ENCODE measurements at places on chromosomes 4 and X.

DNA sequence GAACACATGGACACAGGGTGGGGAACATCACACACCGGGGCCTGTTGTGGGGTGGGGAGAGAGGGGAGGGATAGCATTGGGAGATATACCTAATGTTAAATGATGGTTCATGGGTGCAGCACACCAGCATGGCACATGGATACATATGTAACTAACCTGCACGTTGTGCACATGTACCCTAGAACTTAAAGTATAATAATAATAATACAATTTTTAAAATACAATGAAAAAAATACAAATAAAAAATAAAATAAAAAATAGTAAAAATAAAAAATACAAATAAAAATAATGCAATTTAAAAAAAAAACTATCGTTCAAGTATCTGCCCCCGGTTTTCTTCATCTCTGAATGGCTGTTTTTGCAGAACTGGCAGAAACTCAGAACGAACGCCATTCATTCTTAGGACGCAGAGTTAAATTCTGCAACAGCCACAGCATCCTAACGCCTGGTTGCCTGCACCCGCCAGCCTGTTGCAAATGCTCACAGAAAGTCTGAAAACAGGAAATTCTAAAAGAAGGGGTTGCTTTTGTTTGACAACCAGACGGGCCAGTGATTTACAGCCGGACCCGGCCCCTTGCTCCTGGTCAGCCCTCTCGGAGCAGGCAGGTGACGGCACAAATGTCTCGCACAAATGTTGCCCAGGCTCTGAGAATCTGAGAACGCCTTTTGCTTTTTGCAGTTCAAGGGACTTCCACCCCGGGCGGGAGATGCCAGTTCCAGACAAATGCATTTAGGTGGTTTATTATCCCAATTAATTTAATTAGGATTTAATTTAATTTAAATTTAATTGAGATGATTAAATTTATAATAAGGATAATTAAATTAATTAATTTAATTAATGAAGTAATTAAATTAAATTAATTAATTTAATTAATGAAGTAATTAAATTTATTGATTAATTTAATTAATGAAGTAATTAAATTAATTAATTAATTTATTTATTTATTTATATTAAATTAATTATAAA, 47.8 kb downstream of the CRLF2 start:
- DNase-seq, result no peak

DNA sequence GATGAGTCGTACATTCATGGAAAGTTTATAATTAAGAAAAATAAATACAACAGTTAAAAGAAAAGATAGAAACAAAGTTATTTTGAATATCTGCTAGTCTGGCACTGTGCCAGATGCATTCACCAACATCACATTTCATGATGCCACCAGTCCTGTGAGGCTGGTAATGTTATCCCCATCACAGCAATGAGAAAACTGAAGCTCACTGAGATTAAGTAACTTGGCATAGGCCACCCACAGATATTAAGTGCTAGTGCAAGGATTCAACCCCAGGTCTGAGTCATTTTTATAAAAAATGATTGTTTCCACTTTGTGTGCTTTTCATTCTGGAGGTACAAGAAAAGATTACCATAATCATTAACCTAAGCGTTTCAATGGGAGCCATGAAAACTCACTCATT, 65.0 kb upstream of the IL15 start:
- no peak for DNase-seq

- DNase-seq, result no peak
Observed at GRCh38 chrX:151929126-151929525, 16.4 kb downstream of the MAGEA4 start.

DNA sequence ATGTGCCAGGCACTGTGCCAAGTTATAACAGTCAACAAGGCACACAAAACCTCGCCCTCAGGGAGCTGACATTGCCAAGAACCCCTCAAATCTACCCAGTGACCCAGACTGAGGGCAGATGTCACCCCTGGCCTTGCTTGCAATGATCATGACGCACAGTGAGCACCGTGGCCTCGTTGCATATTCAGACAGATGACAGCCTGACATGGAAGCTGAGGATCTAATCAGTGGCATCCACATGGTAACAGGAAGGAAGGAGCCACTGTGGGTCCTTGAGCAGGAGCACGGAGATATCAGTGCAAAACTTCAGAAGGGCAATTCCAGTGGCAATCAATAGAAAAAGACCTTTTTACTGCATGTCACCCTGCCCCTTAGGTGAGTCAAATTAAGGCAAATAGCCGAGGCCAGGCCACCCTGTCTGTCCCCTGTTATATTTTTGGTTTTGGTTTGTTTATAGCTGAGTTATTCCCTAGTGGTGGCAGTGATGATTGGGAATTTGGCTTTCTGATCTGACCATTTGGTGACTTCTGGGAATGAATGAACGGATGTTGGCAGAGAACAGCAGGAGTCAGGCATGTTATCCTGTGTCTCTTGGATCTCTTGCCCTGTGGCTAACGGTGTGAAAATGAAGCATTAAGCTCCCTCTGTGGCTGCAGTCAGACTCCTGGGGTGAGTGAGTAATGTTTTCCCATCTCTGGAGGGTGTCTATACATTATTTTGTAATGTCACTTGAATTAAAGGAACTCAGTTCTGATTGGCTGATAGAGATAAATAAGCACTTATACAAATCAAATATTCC, 20.4 kb downstream of the WDR13 start:
- DNase-seq, result no peak

DNA sequence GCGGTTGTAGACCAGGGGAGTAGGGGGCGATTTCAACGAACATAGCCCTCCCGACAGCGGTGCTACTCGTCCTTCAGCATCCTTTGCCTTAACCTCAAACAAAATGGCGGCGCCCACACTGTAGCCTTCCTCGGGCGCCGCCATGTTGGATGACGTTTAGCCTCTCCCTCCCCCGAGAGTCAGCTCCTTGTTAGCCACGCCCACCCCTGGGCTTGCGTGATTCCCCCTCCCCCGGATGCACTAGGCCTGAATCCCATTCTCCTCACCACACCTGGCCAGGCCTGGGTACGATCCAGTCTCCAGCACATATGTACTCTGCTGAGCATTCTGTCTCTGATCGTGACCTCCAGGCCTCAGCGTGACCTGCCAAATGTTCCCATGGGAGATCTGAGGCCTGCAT, 49.0 kb upstream of the ZNF157 start:
- no peak for DNase-seq

- DNase-seq, result no peak
Observed at GRCh38 chr4:181507938-181508337, 735.3 kb upstream of the TENM3 start.

- no peak for DNase-seq
Observed at GRCh38 chrX:19875050-19875431, 12.4 kb downstream of the SH3KBP1 start.

DNA sequence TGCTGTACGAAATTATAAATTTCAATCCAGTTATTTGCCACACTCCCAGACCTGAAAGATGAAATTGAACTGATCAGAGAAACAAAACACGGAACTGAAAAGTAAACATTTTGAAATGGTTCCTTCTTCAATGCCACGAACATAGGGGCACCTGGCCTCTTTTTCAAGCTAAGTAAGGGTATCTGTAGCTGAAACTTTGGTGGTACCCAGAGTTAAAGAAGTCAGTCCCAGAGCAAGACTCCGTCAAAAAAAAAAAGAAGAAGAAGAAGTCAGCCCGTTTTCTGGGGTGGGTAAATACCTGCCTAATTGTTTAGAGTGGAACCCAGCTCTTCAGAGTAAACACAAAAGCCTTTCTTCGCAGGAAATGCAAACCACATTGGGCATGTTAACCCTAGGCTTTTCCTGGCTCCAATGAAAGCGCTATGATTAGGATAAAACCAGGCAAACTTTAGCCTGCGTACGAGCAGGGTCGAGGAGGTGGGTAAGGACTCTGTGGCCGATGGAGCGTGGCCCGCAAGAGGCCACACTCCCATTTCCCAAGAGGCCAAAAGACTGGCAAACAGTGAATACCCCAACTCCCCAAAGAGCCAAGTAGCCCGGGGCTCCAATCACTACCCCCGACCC, 1.3 kb downstream of the ANTXR2 start:
- DNase-seq, result no peak

GRCh38 chrX:122913134-122913533, 270.9 kb upstream of the GRIA3 start:
- no peak for DNase-seq

GRCh38 chr4:74016068-74016467, 17.6 kb upstream of the CXCL5 start:
- DNase-seq, result no peak

DNA sequence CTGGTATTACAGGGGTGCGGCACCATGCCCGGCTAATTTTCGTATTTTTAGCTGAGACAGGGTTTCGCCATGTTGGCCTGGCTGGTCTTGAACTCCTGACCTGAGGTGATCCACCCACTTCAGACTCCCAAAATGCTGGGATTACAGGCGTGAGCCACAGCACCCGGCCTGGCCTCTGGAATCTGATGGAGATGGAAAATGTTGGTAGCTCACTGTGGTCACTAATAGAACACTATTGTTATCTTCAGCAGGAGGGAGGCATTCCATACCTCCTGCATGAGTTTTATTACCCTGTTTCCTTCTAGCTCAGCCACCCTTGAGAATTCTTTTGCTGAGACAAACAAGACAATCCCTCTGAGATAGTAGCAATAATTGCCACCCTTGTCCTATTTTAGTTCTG, 105.0 kb downstream of the SHROOM3 start:
- DNase-seq, result no peak

DNA sequence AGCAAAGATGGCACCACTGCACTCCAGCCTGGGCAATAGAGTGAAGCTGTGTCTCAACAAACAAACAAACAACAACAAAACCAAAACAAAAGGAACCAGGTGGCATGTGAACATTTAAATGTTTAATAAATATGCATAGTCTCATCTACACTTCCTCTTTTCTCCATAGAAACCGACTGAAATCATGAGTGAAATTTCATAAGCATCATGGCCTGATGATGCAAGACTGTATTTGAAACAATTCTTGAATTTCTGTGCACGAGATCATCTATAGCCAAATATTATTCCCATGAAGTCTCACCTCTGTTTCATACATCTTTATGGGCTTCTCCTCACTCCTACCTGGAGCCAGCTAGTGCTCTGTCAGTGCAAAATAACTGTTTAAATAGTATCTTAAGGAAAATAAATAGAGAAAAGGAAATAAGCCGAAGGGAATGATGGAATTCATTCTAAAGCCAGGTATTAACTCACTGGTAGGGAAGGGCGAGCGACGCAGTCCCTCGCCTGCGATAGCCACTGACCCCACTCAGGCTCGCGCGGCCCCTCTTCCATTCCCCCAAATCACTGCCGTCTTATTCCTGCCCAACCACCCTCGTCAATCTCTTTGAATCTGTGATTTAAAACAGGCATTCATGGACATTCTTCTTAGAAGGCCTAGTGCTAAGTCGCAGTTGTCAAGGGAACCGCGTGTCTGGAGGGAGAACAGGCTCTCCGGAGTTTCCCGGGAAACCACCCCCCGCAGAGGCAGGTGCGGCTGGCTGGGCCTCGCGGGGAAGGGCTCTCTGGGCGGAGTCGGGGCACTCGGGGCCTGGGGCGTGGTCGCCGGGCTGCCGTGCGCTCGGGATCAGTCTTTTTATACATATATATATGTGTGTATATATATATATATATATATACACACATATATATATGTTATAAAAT, 52.4 kb upstream of the TRIM2 start:
- DNase-seq, result no peak

GRCh38 chr4:14452764-14453163, 549.5 kb upstream of the CPEB2 start:
- no peak for DNase-seq

DNA sequence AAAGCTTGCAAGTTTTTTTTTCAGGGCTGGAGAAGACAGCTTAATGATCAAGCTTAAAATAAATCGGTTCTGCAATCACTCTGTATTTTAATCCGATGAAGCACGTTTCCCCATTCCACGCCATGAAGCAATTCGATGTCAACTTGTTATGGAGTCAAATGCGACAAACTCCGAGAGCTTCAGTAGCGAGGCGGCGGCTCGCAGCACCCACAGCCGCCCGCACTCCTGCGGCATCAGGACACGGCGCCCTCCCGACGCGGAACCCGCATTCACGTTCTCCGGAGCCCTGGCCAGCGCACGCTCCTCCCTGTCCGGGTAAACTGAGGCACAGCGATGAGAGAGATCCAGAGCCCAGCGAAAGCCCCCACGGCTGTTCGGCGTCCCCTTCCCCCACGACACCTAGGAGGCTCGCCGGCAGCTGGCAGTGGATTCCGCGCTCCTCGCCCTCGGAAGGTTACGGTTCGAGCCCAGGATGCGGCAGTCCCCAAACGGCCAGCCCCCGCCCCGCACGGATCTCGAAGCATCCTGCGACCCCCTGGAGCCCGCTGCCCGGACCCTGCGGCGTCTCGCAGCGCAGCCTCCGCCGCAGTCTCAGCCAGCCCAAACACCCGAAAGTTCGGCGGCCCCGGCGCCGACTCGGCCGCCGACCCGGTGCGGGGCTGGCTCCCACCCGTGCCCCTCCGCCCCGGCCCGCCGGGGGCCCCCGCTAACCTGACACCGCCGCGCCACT, 507 bp downstream of the MFAP3L start:
- DNase-seq, result no peak

DNA sequence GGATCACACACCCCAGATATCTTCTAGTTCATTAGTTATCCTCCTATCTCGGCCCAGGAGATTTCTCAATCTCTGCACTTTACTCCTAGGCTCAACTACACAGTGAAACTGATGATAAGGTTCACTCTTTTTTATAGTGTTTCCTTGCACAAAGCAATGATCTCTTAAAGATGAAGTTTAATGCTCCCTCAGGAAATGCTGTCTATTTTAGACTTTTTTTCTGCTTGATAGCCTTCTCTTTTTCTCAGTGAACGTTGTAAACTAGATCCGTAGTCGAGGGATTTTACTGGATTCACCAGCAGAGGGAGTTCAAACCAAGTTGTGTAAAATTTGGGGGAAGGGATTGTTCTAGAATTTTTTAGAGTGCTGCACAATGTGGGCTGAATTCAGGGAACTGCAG, 269.6 kb downstream of the GBA3 start:
- no peak for DNase-seq

- DNase-seq, result no peak
Observed at GRCh38 chr4:145939441-145939750, 773 bp upstream of the ZNF827 start.

Data from activated T-cell treated with anti-CD3 and anti-CD28 coated beads for 1 hour (primary cell).